ENCODE measurements at places on chromosomes 6 and 20. TPM values are rescaled to one million over a fixed set of nuclear protein-coding genes. Genes with fewer than 3 reads are reported as not detected.

DNA sequence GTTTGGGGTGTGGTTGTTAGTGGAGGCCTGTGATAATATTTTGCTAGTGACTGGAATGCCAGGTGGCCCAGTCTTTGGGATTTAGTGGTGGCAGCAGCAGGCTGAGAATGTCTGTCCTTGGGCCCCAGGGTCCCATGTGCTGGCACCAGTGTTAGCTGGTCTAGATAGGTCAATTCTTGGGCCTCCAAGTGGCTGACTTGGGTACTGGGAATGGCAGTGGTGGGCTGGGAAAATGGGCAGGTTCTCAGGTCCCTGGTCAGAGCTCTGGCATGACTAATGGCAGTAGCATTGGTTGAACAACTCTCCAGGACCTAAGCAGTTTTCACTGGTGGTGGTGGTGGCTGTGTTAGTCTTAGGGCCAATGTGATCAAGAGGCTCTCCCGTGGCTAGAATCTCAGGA, 50.3 kb downstream of the OLIG3 start:
- no peak for DNase-seq

- no peak for DNase-seq
These were observed 140.8 kb upstream of the INSM1 start for GRCh38 chr20:20227013-20227571.

GRCh38 chr6:4435981-4436445, 300.6 kb upstream of the ECI2 start:
- no peak for DNase-seq

DNA sequence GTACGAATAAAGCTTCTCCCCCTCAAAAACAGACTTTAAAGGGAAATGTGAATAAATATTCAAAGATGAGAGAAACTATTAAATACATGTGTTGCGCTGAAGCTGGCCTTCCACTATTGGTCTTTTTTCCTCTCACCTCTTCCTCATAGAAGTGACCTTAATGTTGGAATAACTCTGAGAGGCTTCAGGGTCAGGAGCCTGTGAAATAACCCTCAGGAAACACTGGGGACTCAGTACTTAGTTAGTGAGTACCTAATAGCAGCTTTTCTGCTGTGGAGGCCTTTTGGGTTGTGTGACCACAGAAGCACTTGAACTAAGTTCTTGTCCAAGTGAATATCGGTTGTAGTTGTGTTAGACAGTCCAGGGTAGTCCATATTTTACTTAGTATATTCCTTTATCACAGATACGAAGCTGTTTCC, 799 bp upstream of the SHPRH start:
- DNase-seq = no peak

GRCh38 chr6:155121294-155121693, 126.2 kb downstream of the TIAM2 start:
- DNase-seq = no peak

GRCh38 chr20:47502271-47503239, 868 bp downstream of the NCOA3 start:
- no peak for DNase-seq

DNA sequence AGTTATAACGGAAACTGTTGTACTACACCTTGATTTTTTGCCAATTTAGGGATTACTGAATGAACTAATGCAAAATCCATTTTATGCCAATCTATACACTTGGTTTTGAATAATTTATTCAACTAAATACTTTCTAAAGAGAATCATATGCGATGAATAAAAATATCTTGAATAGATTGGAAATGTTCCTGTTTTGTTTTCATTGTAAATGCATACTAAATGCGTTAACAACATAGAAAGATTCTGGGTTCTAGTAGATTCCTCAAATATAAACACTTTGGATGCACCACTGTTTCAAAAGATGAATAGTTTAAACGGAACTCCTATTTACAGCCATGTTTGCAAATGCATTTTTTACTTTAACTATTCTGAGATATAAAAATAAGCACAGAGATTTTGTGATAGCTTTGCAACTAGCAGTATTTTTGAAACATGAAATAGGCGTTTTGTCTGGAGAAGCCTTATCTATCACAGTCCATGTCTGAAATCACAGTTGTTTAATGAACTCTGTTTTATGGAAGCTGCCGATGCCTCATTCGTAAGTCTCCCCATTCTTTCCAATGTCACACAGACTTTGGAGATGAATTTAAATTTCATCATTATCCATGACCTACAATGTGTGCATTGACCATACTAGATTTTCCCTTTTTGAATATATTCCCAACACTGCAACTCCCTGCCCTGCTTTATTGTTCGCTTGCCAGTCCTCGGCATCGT, 277.7 kb upstream of the QKI start:
- no peak for DNase-seq

The CEP250 gene
- 48.8 TPM for total RNA-seq

The PAK5 gene
- not detected for total RNA-seq

The DACT2 gene
- not detected for total RNA-seq

The TMEM30A gene
- 40.4 TPM for total RNA-seq

The LY86 gene
- total RNA-seq = 1.3 TPM

The C6orf58 gene
- total RNA-seq = not detected

The SCUBE3 gene
- not detected for total RNA-seq

The TGM2 gene
- not detected for total RNA-seq
